Left lung (tissue), 14 donors: ENCODE measurements at places on chromosomes 16 and 17.

GRCh38 chr17:10713318-10713717, 15.9 kb downstream of the ADPRM start:
- H3K27me3 ChIP-seq: no peaks in the 10 kb centered on the region
- H3K4me3 ChIP-seq: no peak overlapping the region
- H3K36me3 ChIP-seq: peaks cover 54% of the 10 kb centered on the region
- no peaks in the 10 kb centered on the region for H3K4me1 ChIP-seq

DNA sequence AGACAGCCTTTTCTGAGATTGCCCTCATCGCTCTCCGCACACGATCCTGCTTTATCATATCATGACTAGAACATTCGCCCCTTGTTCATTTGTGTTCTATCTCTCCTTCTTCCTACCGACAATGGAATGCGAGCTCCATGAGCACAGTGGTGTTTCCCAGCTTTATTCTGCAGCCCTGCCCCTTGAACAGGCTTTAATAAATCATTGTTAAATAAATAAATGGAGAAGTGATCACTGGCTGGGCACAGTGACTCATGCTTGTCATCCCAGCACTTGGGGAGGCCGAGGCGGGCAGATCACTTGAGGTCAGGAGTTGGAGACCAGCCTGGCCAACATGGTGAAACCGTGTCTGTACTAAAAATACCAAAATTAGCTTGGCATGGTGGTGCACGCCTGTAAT, 1063.3 kb upstream of the EEF2KMT start:
- DNase-seq: no peak
- no peaks in the 10 kb centered on the region for H3K4me1 ChIP-seq
- H3K27me3 ChIP-seq: no peaks in the 10 kb centered on the region
- no peak overlapping the region for H3K27ac ChIP-seq

DNA sequence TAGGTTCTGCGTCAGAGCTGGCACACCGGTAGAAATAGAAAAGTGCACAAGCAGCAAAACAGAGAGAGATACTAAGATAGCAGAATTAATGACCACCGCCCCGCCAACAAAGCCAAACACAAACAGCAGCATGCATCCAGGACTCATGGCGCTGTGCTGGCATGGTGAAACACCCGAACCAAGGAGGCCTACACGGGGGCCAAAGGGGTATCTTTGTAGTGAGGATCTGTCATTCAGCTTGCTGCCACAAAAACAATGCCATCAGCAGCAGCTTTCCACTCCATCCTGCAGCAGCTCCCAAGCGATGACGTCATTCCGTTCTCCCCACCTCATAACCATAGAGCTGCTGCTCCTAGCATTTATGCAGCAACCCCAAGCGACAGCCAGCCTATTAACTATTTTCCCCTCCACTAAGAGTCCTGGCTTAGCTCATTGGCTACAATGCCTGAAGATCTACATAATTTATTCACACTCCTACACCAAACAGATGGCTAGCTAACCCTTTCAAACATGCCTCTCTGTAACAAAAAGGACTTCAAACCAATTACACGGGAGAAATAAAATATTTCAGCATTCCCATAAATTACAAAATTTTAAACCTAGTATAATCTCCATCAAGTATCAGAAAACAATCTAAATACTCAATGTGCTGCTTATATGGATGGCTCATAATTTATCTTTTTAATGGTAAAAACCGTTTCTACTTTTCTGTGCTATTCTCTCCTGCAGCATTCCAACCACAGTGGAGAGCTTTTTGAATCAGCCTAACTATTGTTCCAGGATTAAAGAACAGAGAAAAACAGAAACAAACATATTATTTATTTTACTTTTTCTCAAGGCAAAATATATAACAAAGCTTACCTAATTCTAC, 73.9 kb downstream of the SPAG9 start:
- H3K27ac ChIP-seq: peak overlapping the region; percentile 44
- no peaks in the 10 kb centered on the region for H3K36me3 ChIP-seq
- H3K4me3 ChIP-seq: no peak overlapping the region
- no peaks in the 10 kb centered on the region for H3K27me3 ChIP-seq

- H3K27me3 ChIP-seq: no peaks in the 10 kb centered on the region
- DNase-seq: no peak
- H3K27ac ChIP-seq: no peak overlapping the region
- no peaks in the 10 kb centered on the region for H3K36me3 ChIP-seq
These were observed 116.6 kb downstream of the PRKCB start for GRCh38 chr16:23952128-23952970.

DNA sequence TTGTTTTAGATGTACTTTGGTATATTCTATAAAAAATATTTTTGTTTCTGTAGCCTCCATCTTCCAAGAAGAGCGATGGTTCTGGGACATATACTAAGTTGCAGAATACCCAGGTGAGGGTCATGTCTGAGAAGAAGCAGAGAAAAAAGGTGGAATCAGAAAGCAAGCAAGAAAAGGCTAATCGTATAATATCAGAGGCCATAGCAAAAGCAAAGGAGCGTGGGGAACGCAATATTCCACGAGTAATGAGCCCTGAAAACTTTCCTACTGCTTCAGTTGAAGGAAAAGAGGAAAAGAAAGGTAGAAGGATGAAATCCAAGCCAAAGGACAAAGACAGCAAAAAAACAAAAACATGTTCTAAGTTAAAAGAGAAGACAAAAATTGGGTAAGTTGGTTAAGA, 154.6 kb downstream of the CHD9 start:
- H3K36me3 ChIP-seq: no peaks in the 10 kb centered on the region
- H3K4me3 ChIP-seq: peak overlapping the region; percentile 27
- DNase-seq: no peak
- H3K27me3 ChIP-seq: no peaks in the 10 kb centered on the region
- H3K4me1 ChIP-seq: peaks cover 71% of the 10 kb centered on the region
- peak overlapping the region; percentile 86 for H3K27ac ChIP-seq

- peaks cover 19% of the 10 kb centered on the region for H3K4me1 ChIP-seq
- no peaks in the 10 kb centered on the region for H3K27me3 ChIP-seq
- H3K36me3 ChIP-seq: no peaks in the 10 kb centered on the region
- peak; percentile 86 for DNase-seq
- H3K27ac ChIP-seq: peak overlapping the region; percentile 86
These were observed 1.4 kb downstream of the AXIN2 start for GRCh38 chr17:65559804-65560627.

DNA sequence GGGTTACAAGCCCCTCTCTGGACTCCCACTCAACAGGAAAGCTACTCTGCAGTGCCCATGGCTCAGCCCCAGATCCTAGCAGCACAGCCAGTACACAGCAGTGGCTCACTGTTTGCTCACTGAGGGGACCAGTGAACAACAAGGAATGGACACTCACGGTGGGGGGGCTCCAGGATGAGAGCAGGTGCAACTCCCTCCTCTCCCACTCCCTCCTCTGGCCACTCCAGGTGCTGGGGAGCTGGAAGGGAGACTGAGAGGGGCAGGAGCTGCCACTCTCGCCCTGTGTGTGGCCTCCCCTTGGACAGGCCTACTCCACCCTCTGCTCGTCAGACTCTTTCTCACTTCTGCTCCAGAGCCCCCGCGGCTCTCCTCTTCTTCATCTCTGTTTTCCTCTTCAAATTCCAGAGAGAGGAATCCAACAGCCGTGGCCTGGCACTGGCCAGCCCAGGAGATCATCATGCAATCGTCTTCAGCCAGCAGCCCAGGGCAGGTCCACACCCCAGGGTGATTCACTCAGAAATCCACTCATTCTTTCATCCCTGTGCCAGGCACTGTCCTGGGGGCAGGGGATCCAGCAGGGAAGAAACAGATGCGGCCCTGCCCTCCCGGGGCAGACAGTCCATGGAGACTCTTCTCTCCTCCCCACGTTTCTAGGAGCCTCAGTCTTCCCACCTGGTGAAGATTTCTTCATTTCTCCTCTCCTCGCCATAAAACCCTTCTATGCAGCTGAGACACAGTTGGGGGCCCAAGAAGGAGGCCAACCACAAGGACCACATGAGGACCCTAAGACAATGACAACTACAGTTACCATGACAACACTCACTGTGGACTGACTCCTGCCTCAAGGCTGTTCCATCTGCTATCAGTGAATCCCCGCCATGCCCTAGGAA, 30.7 kb downstream of the CFAP20 start:
- no peak for DNase-seq
- H3K36me3 ChIP-seq: no peaks in the 10 kb centered on the region
- no peak overlapping the region for H3K4me3 ChIP-seq
- H3K27me3 ChIP-seq: no peaks in the 10 kb centered on the region
- no peaks in the 10 kb centered on the region for H3K4me1 ChIP-seq

DNA sequence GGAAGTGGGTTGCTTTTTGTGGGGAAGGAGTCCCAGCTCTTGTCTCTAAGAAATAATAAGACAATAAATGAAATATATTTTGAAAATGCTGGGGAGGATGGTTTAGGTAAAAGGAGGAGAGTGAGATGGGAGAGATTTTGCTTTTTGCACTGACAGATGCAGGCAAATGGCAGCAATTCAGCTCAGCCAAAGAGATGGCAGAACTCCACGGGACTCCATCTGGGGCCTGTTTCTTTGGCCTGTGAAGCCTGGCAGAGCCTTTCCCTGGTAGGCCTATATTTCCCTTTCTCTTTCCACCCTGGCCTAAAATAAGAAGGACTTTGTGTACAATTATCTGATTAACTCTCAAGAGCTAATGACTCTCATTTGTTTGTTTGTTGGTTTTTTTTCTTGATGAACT, 1525.1 kb downstream of the CDH11 start:
- DNase-seq: no peak
- no peak overlapping the region for H3K27ac ChIP-seq
- H3K4me1 ChIP-seq: no peaks in the 10 kb centered on the region
- H3K4me3 ChIP-seq: no peak overlapping the region
- no peaks in the 10 kb centered on the region for H3K36me3 ChIP-seq

DNA sequence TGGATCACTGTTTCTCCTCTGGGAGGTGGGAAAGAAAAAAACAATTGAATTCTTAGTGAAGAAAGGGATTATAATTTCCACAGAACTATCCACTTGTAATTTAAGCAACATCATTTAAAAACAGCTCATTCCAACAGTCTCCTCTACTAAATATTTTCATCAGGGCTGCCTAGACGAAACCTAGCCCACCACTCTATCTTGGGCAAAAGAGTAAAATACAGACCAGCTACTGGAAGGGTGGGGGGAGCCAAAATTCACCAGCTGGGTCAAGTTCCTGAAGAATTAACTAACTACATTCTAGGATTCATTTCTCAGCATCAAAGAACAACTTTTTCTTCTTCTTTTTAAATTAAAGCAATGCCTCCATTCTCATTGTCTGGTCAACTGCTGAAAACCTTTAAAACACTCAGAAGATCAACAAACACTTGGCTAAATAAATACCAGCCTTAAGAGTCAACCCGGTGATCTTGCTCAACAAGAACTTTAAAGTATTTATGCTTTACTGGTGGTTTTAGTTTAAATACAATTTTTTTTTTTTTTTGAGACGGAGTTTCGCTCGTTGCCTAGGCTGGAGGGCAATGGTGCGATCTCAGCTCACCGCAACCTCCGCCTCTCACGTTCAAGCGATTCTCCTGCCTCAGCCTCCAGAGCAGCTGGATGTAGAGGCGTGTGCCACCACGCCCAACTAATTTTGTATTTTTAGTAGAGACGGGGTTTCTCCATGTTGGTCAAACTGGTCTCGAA, 25.2 kb downstream of the KANSL1 start:
- DNase-seq: no peak
- peak overlapping the region; percentile 55 for H3K27ac ChIP-seq
- H3K4me3 ChIP-seq: no peak overlapping the region
- H3K36me3 ChIP-seq: peaks cover 32% of the 10 kb centered on the region
- H3K27me3 ChIP-seq: no peaks in the 10 kb centered on the region

DNA sequence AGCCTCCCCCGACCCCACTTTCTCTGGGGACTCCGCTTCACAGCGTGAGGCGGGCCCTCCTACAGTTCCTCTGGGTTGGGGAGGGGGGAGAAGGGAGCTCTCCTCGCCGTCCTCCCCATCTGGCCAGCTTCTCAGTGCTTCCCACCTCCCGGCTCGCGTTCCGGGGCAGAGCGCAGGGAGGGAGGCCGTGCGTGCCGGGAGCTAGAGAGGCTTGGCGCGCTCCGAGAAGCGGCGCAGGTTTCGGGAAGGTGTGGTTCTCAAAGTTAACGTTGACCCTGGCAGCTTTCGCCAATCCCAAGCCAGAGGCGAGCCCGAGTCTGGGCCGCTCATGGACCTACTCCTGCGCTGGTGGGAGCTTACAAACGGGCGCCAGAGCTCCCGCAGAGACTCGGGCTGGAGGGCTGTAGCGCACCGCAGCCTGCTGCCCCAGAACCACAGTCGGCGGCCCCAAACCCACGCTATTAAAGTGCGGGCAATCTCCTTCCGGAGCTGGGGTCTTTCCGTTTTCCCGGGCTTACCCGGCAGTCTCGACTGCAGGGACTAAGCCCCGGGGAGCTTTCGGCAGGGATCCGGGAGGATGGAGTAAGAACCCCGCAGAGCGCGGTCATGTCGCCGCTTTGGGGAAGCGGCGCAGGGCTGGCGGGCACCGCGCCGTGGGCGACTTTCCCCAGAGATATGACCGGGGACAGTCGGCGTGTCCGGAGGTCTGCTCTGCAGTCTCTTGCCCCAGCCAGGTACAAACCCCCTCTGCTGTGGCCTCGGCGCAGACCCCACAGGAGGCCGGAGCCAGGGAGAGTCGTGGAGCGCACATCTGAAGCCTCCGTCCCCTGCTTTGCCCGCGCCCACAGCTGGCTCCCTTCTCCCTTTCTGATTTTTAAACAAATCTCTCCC, 787 bp downstream of the CDH11 start:
- H3K36me3 ChIP-seq: no peaks in the 10 kb centered on the region
- peaks cover 7% of the 10 kb centered on the region for H3K27me3 ChIP-seq
- peak; percentile 37 for DNase-seq
- no peaks in the 10 kb centered on the region for H3K4me1 ChIP-seq

- H3K36me3 ChIP-seq: no peaks in the 10 kb centered on the region
- H3K4me1 ChIP-seq: no peaks in the 10 kb centered on the region
- no peak overlapping the region for H3K27ac ChIP-seq
- no peak for DNase-seq
These were observed 53.2 kb downstream of the CCDC182 start for GRCh38 chr17:57691939-57692338.

DNA sequence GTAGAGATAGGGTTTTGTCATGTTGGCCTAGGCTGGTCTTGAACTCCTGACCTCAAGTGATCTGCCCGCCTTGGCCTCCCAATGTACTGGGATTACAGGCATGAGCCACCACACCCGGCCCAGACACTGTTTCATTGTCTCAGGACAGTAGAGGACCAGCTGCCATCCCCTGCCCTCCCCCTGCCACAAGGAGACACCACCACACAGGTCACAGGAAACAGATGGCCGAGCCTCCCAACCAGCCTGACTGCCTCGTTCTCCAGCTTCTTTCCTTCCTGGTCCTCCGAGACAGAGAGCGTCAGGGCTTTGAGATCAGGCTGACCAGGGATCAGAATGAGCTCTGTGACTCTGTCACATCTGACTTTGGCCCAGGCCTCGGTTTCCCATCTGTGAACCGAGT, 20.8 kb upstream of the RNPS1 start:
- no peaks in the 10 kb centered on the region for H3K27me3 ChIP-seq
- DNase-seq: no peak
- H3K4me3 ChIP-seq: no peak overlapping the region
